ENCODE measurements at places on chromosomes 12 and 14.

DNA sequence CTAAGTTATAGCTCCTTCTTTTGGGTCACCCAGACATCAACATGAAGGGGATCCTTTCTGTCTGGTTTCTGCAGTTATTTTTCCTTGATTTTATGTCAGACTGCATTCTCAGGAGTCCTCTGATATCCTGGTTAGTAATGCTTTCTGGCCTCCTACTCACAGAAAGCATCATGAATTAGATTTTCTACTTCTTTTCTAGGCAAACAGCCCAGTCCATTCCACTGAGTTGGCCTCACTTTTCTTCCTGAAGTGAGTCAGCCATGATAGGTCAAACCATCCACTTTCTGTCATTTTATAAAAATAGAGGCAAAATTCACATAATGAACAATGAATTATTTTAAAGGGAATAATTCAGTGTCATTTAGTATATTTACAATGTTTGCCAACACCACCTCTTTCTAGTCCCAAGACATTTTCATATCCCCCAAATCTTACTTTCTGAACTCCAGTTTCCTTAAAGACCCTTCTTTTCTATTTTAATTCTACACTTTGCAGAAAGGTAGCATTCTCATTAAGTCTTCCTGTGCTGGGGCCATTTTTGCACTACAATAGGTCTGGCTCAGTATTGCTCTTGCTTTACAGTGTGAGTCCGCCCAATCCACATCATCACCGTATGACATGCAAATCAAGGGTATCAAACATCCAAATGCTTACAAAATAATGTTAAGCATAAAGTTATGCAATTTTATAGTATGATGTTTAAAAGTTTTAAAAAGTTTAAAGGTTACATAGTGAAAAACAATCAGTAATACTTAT, 95.1 kb downstream of the UNC79 start:
- DNase-seq: no peak

- no peak for DNase-seq
Observed at GRCh38 chr12:9051158-9051550, 61.8 kb downstream of the KLRG1 start.

DNA sequence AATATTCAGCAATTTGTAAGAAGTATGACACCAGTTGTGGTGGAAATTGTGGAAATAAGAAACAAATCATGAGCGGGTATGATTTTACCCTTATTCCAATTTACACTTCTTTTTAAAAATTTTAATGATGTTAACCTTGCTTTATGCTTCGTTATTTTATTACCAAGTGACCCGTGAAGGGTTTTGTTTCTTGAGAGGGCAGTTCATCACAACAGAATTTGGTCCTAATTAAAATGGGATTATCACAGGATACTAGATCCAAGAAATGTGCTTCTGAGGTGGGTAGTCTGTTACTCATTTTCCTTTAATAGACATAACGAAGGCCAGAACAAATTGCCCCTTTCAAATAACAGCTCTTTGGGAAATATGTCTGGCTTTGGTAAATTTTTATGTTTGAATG, 25.5 kb upstream of the RASSF8 start:
- no peak for DNase-seq

GRCh38 chr12:47768323-47768811, 4.7 kb upstream of the SLC48A1 start:
- DNase-seq: no peak

- no peak for DNase-seq
Observed at GRCh38 chr14:58077621-58078020, 74.4 kb downstream of the ARMH4 start.

DNA sequence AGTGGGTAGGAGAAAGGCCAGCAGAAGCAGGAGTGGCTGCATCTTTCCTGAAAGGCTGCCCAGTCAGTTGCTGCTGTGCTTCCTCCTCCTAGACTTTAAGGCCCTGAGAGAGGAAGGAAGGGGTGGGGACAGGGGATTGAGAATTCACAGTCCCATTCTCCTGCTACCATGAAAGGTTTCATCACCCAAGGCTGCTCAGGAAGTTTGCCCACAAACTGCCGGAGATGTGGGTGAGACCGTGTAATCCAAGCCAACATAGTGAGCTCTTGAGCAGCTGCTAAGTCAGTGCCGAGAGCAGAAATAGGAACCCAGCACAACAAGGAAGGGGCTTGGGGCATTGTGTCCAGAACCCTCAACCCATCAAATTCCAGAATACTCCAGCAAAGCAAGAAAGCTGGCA, at the start of gene CTSG:
TSS of gene CTSG (minus strand) at position 69 of the 400 bp plus-strand sequence. CDS start at position 42, 27 bp downstream.
- no peak for DNase-seq

- DNase-seq: no peak
Observed at GRCh38 chr12:55673638-55674037, 34.1 kb downstream of the ITGA7 start.

DNA sequence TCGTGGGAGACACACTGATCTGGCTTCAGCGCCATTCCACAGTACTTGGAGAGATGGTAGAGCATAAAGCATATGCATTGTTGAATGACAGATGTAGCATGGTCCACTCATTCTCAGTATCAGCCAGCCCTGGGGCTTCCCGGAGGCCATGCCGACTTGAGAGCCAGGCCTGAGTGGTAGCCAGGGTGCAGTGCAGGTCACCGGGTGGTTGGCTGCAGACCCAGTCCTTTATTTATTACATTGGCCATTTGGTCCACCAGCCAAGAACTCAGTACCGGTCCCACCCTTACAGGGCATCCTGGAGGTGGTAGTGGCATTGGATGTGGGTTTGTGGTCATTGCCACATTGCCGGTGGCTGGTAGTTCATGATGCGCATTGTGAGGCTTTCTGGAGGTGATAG, 121.6 kb upstream of the RTL1 start:
- DNase-seq: no peak

GRCh38 chr14:41972531-41972930, 365.9 kb downstream of the LRFN5 start:
- DNase-seq: no peak

- no peak for DNase-seq
Observed at GRCh38 chr12:91123236-91123916, 12.1 kb upstream of the LUM start.

- no peak for DNase-seq
Observed at GRCh38 chr12:117092886-117093285, 6.3 kb downstream of the TESC start.

- peak; percentile 17 for DNase-seq
Observed at GRCh38 chr14:102363182-102363943, 622 bp downstream of the TECPR2 start.

GRCh38 chr12:6532051-6532926, 2.0 kb upstream of the GAPDH start:
- DNase-seq: no peak

DNA sequence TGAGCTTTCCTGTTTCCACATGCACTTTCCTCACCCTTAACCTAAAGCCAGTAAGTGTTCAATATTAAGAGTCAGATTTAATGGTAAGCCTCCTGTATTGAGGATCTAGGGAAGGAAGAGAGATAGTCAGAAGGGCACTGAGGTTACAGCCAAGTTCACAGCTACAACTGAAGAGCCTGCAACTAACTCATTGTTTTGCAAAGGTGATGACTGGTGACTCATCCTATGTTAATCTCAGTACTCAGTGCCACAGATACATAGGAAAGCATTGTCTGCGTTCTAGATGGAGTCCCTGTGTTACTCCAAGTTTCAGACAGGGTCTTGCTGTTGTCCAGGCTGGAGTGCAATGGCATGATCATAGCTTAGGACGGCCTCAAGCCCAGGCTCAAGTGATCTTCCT, 157.0 kb upstream of the RBM19 start:
- no peak for DNase-seq

DNA sequence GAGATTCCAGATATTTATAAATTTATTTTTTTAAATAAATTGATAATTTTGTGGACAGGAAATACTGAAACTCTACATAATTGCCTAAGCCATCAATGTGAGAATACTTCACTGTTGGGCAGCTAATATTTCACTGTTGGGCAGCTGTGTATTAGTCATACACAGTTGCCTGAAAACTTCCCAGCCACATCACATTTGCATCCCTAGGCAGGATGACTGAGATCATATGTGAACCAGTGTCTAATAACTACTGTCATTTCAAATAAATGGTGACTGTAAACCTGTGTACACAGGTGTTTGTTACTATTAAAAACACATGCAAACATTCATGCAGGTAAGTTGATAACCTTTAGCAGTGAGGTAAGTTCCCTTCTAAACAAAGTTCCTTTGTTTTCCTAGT, 43.9 kb downstream of the TMTC3 start:
- no peak for DNase-seq

DNA sequence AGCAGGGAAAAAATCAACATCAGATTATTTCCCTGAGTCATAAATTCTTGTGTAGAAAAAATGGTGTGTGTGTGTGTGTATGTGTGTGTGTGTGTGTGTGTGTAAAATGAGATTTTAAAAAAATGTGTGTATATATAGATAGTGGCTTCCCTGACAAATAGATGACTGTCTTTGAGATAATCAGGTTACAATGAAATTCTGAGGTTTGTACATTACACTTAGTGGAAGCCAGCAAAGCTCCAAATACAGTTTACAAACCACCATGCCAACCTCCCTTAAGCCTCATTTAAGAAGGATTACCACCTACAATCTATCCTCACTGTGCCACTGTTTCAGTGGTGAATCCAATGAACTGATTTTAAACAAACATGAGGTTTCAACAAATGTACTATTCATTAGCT, 93.8 kb downstream of the MED13L start:
- DNase-seq: no peak

DNA sequence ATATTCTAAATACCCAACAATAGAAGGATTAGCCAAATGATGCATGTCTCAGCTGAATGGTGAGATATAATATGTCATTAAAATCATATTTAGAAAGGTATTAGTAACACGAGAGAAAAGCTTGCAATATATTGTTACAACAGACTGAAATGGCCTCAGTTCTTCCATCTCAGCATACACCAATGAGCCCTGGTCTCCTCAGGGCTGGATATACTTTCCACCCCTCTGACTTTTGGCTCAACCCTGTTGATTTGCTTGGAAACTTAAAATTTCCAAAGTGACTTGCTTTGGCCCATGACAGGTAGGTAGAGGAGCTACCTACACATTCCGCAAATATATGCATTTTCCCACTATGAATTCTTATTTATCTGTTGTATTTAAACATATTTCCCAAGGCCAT, 908.1 kb upstream of the TMEM132C start:
- DNase-seq: no peak

GRCh38 chr12:79360286-79360685, 330.5 kb downstream of the PAWR start:
- no peak for DNase-seq

- DNase-seq: no peak
Observed at GRCh38 chr14:92973798-92974372, 50.9 kb downstream of the CHGA start.

DNA sequence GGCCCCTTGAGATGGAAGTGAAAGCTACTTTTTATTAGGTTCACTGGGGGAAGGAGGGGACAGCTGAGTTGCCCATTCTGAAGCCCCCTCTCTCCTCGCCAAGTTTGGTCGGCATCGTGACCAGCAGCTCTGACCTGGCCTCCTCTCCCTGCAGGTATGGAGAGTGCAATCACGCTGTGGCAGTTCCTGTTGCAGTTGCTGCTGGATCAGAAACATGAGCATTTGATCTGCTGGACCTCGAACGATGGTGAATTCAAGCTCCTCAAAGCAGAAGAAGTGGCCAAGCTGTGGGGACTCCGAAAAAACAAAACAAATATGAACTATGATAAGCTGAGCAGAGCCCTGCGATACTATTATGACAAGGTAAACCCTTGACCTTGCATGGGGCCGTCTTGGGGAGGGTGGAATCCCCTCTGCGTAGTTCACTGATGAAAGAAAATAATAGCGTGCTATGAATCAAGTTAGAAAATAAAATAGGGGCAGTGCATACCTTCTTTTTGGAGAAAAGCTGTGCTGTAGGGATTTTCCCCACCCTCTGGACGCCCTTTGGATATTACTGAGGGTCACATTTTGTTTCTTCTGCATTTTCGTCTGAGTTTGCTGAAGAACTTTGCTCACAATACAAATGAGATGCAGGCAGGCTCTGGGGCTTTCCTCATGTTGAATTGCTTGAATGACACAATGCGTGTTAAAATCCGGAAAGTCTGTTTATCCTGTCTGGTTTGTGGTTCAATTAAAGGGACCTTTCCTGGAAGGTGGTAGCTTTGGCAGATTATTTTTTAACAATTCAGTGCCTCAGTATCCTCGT, 29.4 kb downstream of the ELK3 start:
- no peak for DNase-seq

Measured in NCI-H748 treated with DMSO at 0.1 percent for 48 hours (cell line).